Effector memory CD8-positive, alpha-beta T cell (primary cell): ENCODE measurements at places on chromosomes 6 and 20.
A peak's percentile ranks its signal among the peaks of the same experiment; 100 is the strongest.

GRCh38 chr6:134720353-134721059, 229.4 kb downstream of the ALDH8A1 start:
- no peak overlapping the region for H3K4me3 ChIP-seq
- no peaks in the 10 kb centered on the region for H3K4me1 ChIP-seq
- DNase-seq: no peak
- peaks cover 7% of the 10 kb centered on the region for H3K27me3 ChIP-seq
- no peaks in the 10 kb centered on the region for H3K36me3 ChIP-seq

DNA sequence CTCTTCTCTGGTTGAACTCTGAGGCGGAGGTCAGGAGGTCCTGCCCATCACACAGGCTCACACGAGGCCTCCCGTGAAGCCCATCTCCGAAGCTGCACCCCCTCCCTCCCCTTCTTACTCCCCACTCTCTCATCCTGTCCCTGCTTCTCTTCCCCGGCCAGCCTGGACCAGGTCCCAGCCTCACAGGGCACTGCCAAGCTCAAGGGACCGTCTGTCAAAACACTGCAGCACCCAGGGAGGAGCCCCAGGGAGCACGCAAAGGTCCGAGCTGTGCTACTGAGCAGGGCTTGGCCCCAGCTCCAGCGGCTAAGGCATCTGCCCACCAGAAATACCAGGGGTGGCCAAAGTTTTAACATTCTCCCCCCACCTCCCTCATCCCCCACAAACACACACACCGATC, 70.0 kb downstream of the PSMG4 start:
- DNase-seq: no peak
- H3K27ac ChIP-seq: no peak overlapping the region
- peaks cover 5% of the 10 kb centered on the region for H3K4me1 ChIP-seq
- H3K4me3 ChIP-seq: no peak overlapping the region
- no peaks in the 10 kb centered on the region for H3K36me3 ChIP-seq
- peaks cover 45% of the 10 kb centered on the region for H3K27me3 ChIP-seq

DNA sequence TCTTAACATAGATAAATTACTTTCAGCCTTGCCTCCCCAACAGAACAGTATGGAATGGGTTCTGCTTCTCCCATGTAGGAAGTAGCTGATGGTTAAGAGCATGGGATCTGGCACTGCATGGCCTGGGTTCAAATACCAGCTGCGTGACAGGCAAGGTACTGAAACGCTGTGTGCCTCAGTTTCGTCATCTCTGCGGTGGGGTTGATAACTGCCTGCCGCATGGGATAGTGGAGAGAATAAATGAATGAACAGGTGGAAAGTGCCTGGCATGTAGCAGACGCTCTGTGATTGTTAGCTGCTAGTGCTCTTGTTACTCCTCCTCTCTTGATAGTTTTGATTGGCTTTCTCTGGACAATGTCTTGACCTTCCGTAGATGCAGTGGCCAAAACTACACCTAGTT, 213.3 kb downstream of the ZDHHC14 start:
- H3K27ac ChIP-seq: no peak overlapping the region
- DNase-seq: no peak
- H3K27me3 ChIP-seq: no peaks in the 10 kb centered on the region
- peaks cover 14% of the 10 kb centered on the region for H3K4me1 ChIP-seq
- H3K36me3 ChIP-seq: no peaks in the 10 kb centered on the region

DNA sequence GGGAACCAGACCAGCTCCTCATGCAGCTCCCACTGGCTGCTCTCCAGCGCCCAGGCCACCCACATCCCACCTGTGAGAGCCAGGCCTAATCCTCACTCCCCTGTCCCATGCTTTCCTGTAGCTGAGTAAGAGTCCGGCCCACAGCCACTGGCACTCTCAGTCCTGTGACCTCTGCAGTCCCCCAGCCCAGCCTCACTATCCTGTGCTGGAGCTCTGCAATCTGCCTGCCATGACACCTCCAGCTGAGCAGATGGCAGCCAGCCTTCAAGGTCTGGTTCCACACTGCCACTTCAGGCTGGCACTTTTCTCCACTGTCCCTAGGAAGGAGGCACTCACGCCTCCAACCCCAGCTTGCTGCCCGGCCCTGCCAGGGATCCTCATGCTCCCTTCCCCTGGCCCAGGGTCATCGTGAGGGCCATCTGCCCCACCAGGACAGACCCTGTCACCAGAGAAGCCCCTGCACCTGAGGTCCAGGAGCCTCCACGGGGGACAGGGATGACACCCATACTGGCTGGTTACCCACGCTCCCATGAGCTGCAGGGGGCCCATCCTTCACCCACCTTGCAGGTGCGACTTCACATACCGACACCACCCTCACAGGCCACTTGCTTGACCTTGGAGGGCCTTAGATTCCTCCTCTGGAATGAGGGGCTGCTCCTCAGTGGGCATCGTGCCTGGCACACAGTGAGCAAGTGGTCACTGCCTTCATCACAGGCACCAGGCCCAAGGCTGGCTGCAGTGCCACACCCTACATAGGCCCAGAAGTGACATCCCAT, 100.1 kb downstream of the ASXL1 start:
- H3K4me1 ChIP-seq: peaks cover 17% of the 10 kb centered on the region
- peak overlapping the region; percentile 89 for H3K27ac ChIP-seq
- H3K4me3 ChIP-seq: peak overlapping the region; percentile 8
- peaks cover 25% of the 10 kb centered on the region for H3K36me3 ChIP-seq
- no peak for DNase-seq

DNA sequence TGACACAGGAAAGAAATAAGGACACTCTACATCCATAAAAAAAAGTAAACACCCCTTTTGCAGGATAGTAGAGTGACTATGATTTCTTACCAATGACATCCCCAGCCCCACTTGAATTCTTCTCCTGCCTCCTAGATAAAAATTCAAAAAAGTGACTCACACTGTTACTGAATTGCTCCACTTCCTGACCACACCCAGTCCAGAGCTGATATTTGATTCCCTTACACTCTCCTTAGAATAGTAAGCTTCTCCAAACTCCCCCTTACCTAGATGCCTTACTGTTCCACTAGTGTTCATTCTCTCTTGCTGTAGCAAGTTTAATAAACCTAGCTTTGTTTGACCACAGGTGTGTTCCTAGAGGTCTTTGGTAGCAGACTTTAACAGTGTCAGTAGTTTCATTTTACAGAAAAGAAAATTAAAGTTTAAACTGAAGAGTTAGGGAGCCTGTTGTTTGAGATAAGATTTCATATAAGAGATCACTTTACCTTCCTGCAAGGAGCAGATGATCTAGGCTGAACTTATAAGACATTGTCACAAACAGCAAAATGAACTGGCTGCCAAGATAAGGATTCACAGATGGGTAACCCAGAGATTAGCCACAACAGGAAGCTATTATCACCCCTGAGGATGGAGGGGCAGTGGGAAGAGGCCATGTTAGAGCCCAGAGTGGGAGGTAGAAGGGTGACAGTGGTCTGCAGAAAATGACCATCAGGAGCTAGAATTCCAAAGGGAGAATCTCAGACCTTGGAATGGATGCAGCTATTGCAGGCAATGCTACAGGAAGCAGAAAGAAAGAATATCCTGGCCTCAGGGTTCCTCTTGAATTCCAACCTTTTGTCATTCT, 28.4 kb upstream of the BTN3A2 start:
- no peak for DNase-seq
- no peak overlapping the region for H3K4me3 ChIP-seq
- peaks cover 6% of the 10 kb centered on the region for H3K36me3 ChIP-seq
- H3K4me1 ChIP-seq: peaks cover 29% of the 10 kb centered on the region

DNA sequence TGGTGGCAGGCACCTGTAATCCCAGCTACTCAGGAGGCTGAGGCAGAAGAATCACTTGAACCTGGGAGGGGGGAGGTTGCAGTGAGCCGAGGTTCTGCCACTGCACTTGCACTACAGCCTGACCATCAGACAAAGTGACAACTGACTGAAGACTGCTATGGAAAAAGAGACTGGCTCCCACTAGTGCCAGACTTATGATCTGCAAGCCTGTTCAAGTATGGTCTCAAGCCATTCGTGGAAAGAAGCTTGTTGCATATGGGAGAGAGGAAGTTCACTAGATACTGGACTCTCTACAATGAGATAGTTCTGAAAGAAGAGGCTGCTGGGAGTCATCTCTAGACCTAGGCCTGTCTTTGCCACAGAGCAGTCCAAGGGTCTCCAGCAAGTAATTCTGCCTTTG, 26.7 kb downstream of the MDN1 start:
- peak overlapping the region; percentile 81 for H3K27ac ChIP-seq
- no peaks in the 10 kb centered on the region for H3K27me3 ChIP-seq
- H3K4me1 ChIP-seq: peaks cover 22% of the 10 kb centered on the region
- peak overlapping the region; percentile 30 for H3K4me3 ChIP-seq

DNA sequence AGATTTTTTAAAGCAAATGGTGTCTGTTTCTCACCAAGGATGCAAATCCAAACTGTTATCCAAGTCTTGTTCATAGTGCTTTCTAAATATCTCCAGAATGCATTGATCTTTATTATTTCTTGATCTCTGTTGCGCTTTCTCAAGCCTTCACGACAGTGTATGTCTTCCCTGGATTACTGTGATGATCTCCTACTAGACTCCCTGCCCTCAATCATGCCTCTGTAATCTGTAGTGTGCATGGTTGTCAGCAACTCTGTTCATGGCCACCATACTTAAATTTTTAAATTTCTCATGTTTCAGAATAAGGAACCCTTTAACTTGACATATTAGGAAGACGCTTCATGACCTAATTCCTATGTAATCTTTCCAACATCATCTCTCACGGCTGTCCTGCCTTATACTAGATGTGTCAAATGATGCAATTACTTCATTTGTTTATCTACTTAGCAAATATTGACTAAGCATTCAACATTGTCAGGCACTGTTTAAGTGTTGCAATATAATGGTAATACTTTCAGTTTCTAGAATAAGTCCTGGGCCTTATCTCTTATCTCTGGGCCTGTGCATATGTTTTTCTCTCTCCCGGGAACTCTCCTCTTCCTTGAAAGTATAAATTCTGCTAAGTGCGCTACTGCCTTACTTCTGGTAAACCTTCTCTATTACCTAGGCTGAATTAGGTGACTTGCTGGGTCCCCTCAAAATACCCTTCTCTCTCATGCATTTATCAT, 25.6 kb upstream of the AHI1 start:
- H3K27ac ChIP-seq: no peak overlapping the region
- H3K4me3 ChIP-seq: no peak overlapping the region
- H3K27me3 ChIP-seq: no peaks in the 10 kb centered on the region
- no peak for DNase-seq
- H3K36me3 ChIP-seq: no peaks in the 10 kb centered on the region

GRCh38 chr6:49423817-49424216, 39.2 kb downstream of the MMUT start:
- no peak for DNase-seq
- H3K27me3 ChIP-seq: no peaks in the 10 kb centered on the region
- H3K4me1 ChIP-seq: no peaks in the 10 kb centered on the region
- no peak overlapping the region for H3K4me3 ChIP-seq

GRCh38 chr20:36050436-36051317, 82.3 kb downstream of the CNBD2 start:
- peaks cover 16% of the 10 kb centered on the region for H3K27me3 ChIP-seq
- peak overlapping the region; percentile 94 for H3K4me3 ChIP-seq
- H3K36me3 ChIP-seq: peaks cover 30% of the 10 kb centered on the region
- H3K4me1 ChIP-seq: peaks cover 35% of the 10 kb centered on the region

- no peak overlapping the region for H3K4me3 ChIP-seq
- DNase-seq: no peak
- H3K27me3 ChIP-seq: no peaks in the 10 kb centered on the region
- no peaks in the 10 kb centered on the region for H3K4me1 ChIP-seq
These were observed 22.8 kb upstream of the EPM2A start for GRCh38 chr6:145758113-145758512.

GRCh38 chr6:163765335-163765734, 350.8 kb downstream of the QKI start:
- no peak for DNase-seq
- H3K36me3 ChIP-seq: no peaks in the 10 kb centered on the region

DNA sequence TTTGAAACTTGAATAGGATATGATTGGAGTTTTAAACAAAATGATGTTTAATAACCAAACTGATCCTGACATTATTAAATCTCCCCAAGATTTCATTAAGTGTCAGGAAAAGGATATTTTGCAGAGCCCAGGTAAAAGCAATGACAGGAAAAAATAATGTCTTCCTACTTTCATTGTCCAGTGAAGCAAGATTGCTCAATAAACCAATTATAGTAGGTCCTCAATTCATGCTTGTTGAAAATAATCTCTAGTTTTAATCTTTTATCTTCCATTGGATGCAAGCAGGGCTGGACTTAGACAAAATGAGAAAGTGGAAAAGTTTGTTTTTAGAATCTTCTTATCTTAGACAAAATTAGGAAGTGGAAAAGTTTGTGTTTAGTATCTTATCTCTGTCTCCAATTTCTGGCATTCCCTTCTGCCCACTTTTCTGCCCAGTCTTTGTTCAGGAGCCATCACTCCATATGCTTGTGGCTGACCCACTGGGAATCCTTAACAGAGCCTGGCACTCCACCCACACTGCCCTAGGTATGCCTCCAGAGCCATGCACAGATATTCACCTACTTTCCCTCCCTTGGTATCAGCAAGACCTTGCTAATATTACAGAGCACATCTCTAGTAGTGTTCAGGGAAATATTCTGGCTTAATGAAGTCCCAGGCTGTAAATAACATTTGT, 57.0 kb upstream of the CARMIL1 start:
- H3K4me3 ChIP-seq: no peak overlapping the region
- no peaks in the 10 kb centered on the region for H3K36me3 ChIP-seq
- no peak for DNase-seq
- H3K27me3 ChIP-seq: peaks cover 12% of the 10 kb centered on the region

DNA sequence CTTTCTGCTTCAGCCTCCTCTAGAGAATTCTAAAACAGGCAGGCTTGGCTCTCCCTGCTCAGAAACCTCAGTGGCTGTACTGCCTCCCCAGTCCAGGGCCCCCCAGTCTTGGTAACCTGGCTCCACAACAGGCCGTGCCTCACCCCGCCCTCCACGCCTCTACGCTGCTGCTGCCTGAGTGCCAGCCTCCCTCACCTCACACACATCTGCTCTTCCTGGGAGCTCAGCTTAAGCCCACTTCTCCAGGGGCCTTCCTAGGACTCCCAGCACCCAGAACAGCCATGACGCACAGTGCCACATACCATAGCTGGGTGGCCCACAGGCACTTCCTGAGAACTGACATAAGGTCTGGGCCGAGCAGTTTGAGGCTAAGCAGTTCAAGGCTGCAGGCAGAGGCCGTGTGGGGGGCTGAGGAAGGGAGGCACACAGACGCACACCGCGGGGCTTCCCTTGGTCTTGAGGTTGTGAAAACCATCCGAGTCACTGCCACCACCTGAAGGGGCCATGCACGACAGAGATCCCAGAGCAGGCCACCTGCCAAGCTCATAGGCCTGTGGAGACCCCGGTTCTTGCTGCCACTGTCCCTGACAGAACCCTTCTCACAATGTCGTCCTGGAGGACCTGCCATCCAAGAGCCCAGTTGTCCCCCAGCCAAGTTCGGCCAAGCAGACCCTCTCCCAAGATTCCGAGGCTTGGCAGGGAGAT, 42.6 kb downstream of the DSTN start:
- H3K4me1 ChIP-seq: peaks cover 24% of the 10 kb centered on the region
- H3K36me3 ChIP-seq: peaks cover 34% of the 10 kb centered on the region
- H3K27me3 ChIP-seq: no peaks in the 10 kb centered on the region
- peak overlapping the region; percentile 95 for H3K27ac ChIP-seq
- DNase-seq: peak; percentile 69
